ENCODE measurements at places on chromosomes 12 and 14.

DNA sequence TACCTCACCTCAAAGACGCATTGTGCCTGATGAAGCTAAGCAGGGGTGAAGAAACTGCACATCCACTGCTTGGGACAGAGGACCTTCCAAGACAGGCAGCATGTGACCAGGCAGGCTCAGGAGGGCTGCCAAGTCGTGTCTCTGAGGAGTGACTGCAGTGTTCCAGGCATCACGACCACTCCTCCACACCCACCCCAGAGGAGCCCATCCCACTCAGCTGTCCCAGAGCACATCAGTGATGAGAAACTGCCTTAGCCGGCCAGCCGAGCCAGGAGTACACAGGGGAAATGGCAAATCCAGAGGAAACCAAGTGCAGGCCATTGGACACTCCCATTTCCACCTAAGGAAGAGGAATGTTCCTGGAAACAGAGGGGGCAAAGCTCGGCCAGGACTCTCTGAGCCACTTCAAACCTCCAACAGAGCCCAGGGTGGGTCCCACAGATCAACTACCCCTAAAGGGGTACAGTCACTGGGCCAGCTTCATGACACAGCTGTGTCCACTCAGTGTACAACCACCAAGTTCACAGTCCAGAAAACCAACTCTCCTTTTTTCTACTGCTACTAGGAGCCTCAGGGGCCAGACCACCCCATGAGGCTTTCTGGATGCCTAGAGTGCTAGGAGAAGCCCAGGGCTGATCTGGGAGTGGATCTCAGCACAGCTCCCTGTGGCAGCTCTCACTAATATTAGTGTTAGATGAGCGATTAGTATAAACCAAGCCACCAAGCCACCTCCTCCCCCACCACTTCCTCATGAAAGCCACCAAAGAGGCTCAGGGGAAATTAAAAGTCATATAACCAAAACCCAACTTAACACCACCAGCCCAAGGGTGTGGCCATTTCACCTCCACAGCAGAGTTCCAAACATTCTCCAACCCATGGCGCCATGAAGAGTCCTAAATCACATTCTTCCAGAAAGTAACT lies 15.4 kb downstream of the PXN start:
- DNase-seq, result no peak

DNA sequence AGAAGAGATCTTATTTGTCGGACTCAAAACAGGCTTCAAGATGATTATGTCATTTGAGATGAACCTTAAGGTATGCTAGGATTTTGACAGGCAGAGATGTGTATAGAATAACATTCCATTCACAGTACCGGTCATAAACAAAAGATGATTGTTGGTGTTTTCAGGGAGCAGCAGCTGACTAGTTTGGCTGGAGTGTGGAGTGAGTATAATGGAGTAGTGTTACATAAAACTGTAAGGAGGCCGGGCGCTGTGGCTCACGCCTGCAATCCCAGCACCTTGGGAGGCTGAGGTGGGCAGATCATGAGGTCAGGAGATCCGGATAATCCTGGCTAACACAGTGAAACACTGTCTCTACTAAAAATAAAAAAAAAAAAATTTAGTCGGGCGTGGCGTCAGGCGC lies 23.9 kb downstream of the SERPINA10 start:
- no peak for DNase-seq

DNA sequence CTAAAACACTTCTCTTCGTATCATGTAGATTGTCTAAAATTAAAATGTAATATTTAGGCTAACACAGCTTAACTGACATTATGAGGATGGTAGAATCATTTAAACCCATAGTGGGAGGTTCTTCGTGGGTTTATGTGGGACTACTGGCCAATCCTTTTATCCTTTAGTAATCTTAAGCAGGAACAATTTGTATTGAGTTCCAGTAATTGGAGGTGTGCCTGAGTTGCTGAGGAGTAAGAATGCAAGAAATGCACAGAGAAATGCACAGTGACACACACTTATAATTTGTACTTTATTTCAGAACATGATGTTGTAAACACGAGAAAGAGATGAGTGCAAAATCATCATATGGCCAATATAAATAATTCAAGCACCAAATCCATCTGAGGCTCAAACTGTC lies 22.3 kb downstream of the OTOGL start:
- DNase-seq, result no peak

- no peak for DNase-seq
Measured at GRCh38 chr14:77866932-77867331, 67.0 kb downstream of the ADCK1 start.

GRCh38 chr12:114875313-114875712 lies 191.3 kb upstream of the TBX3 start:
- no peak for DNase-seq
